T-cell (primary cell): ENCODE measurements at places on chromosomes 13 and 19. TPM values are rescaled to one million over a fixed set of nuclear protein-coding genes. Genes with fewer than 3 reads are reported as not detected.

- H3K27ac ChIP-seq, result no peak overlapping the region
- no peak overlapping the region for H3K4me3 ChIP-seq
- no peaks in the 10 kb centered on the region for H3K27me3 ChIP-seq
- no peaks in the 10 kb centered on the region for H3K36me3 ChIP-seq
Measured at GRCh38 chr19:14748601-14749000, 29.8 kb downstream of the ADGRE2 start.

Gene MBD3L2
- total RNA-seq, result not detected

- peak overlapping the region; percentile 9 for H3K4me3 ChIP-seq
- peak; percentile 35 for DNase-seq
- peaks cover 31% of the 10 kb centered on the region for H3K4me1 ChIP-seq
- no peaks in the 10 kb centered on the region for H3K36me3 ChIP-seq
- H3K27me3 ChIP-seq, result no peaks in the 10 kb centered on the region
Measured at GRCh38 chr13:30346153-30346788, 38.9 kb upstream of the KATNAL1 start.

GRCh38 chr13:23845105-23845725 lies 44.0 kb downstream of the MIPEP start:
- H3K27me3 ChIP-seq, result no peaks in the 10 kb centered on the region
- H3K4me1 ChIP-seq, result peaks cover 7% of the 10 kb centered on the region
- no peak overlapping the region for H3K27ac ChIP-seq
- H3K36me3 ChIP-seq, result peaks cover 2% of the 10 kb centered on the region
- no peak for DNase-seq

Gene ZNF610
- 0.51 TPM for total RNA-seq

Gene SYNE4
- total RNA-seq, result 3.2 TPM

DNA sequence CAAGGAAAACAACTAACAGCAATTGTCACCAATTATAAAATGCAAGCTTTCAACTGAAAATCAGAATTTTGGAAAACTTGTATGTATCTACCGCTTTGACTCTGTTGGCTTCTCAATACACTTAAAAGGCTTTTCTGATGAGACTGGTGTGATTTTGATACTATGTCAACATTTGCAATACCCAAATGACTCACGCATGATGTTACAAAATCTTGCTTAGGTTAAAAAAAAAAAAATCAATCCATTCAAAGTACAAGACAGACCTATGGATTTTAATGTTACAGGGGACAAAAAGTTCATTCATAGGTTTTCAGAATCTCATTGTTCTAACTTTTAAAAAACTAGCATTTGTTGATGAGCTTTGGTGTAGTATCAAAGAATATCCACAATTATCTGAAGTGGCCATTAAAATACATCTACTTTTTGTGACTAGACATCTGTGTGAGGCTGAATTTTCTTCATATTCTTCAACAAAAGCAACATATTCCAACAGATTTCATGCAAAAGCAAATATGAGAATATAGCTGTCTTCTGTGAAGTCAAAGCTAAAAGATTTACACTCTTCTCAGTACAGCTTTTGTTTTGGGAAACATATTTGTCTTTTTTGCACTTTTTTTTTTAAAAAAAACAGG lies 10.7 kb downstream of the ELF1 start:
- no peak for DNase-seq
- H3K4me3 ChIP-seq, result no peak overlapping the region
- H3K4me1 ChIP-seq, result peaks cover 73% of the 10 kb centered on the region
- peak overlapping the region; percentile 67 for H3K27ac ChIP-seq
- no peaks in the 10 kb centered on the region for H3K27me3 ChIP-seq

DNA sequence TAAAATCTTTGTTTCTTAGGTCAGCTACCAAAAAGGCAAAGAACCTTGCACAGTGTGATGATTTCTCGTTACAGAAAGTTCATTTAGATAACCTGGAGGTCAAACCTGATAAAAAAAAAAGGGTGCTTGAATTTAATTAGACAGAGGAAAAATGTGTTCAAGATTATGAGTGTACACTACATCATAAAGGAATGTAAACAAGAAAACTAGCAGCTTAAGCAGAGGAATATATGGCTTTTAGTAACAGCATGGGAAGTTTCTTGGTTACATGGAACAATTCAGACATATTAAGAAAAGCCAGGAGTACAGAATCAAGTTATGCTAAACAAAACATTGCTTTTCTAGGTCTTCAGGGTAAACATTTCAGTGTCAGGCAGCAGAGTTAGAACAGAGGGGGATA lies 32.9 kb downstream of the ING1 start:
- H3K4me3 ChIP-seq, result no peak overlapping the region
- peaks cover 3% of the 10 kb centered on the region for H3K27me3 ChIP-seq
- H3K36me3 ChIP-seq, result no peaks in the 10 kb centered on the region
- no peak for DNase-seq
- no peak overlapping the region for H3K27ac ChIP-seq

Gene PLIN5
- total RNA-seq, result 0.23 TPM
